Activated T-cell treated with anti-CD3 and anti-CD28 coated beads, Interleukin-2, amount 50 U/mL, for 72 hours (primary cell): ENCODE measurements at places on chromosomes 6 and 20.

DNA sequence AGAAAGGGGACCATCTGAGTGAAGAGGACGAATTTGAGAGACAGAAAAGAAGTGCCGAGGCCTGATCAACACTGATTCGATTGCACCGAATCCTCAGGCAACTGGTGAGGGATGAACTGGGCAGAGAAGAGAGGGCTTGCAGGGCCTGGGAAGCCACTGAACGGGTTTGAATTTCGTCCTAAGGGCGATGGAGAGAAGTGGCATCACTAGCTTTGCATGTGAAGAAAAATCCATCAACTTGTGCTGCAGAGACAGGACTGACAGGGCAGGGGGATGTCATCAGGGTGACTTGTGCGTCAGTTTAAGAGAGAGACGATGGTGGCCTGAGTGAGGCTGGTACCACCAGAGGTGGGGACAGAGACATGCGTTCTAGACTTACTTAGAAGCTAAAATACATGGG is 73.7 kb upstream of the SLC22A23 start:
- no peak for DNase-seq

- no peak for DNase-seq
Measured at GRCh38 chr20:40706977-40707582, 18.0 kb upstream of the MAFB start.

- DNase-seq: no peak
Measured at GRCh38 chr6:73264446-73264845, 1.4 kb upstream of the KHDC1 start.

- DNase-seq: no peak
Measured at GRCh38 chr20:62059401-62059800, 6.3 kb downstream of the TAF4 start.

- no peak for DNase-seq
Measured at GRCh38 chr6:168082860-168083513, 4.0 kb upstream of the FRMD1 start.

DNA sequence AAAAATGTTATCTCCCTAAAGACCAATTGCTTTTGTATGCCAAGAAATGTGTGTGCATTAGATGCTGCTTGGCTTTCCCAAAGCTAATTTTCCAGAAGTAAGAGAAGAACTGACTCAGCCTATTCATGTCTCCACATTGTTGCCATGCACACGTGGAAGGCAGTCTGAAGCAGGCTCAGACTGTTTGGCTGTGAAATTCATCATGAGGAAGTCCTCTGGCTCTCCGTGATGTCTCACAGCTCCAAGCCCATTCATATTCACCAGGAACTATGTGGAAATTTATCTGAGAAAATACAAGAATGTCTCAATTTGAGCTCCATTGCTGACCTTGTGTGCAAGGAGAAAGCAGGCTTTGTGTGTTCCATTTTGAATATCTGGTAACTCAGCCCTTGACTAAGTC is 1022.2 kb upstream of the GJE1 start:
- no peak for DNase-seq

DNA sequence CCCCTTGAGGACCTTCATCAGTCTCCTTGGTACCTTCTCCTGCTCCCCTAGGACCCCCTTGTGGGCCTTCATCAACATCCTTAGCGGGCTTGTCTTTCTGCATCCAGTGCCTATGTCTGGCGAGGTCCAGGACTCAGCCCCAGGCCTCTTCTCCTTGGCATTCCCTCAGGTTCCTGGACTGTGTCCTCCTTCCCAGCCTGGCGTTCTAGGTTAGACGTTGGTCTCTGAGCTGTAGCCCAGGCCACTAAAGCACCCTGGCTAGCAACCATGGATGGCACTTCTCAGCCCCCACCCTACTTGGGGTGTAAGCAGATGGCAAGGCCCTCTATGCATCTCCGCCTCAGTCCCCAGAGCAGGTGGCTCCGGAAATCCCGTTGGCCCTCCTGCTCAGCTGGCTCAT is 51.5 kb upstream of the NNAT start:
- no peak for DNase-seq

- no peak for DNase-seq
Measured at GRCh38 chr20:47754388-47754715, 30.9 kb downstream of the SULF2 start.

- DNase-seq: no peak
Measured at GRCh38 chr6:28280595-28281287, 631 bp upstream of the PGBD1 start.

- DNase-seq: no peak
Measured at GRCh38 chr6:71507183-71507582, 218.6 kb downstream of the OGFRL1 start.

GRCh38 chr6:43455531-43456428 is at the start of gene DLK2:
Gene DLK2, minus strand, starts transcription at chr6:43455548. Its CDS starts 723 bp downstream, at chr6:43454825.
- peak; percentile 55 for DNase-seq

DNA sequence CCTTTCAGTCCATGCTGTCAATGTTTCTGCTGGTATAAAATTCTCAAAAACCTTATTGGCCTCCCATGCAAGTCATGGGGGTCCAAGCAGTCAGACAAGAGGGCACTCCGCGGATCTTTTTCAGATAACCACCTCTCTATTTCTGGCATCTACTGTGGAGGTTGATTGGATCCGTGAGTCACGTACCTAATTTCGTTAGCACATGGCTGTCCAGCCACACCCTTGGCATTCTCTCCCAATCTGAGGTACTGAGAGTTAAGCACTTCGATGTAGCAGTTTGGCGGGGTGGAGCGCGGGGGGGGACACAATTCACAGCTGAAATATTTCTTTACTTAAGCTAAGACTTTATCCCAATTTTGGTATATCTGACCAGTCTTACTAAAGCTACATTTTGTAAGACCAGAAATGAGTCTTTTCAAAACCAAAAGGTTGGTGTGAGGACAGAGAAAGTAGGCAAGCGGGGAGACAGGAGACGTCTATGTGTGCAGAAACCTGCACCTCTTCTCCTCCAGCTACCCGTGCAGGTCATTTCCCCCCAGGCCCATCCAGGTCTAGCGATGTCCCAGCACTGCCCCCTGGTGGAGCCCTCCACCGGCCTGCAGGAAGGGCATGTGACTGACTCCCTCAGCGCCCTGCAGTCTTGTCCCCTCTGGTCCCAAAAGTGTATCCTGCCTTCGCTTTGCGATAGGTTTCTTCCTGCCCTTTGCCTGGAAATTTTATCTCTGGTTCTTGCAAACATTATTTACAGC is 113.1 kb downstream of the ADAT2 start:
- DNase-seq: peak; percentile 52

DNA sequence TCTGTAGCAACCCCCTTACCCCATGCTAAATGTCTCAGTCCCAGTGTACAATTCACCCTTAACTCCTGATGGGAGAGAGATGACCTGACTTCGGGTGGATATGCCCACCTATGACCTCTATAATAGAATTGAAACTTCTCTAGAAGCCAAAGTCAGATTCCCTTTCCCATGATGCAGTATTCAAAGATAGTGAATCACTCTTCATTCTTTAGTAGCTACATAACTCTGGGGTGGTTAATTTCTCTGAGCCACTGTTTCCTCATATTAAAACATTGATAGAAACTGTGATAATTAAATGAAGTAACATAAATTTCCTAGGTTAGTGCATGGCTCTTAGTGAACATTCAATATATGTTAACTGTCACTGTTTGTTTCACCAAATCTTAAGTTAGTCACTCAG is 500.4 kb downstream of the COL12A1 start:
- no peak for DNase-seq

DNA sequence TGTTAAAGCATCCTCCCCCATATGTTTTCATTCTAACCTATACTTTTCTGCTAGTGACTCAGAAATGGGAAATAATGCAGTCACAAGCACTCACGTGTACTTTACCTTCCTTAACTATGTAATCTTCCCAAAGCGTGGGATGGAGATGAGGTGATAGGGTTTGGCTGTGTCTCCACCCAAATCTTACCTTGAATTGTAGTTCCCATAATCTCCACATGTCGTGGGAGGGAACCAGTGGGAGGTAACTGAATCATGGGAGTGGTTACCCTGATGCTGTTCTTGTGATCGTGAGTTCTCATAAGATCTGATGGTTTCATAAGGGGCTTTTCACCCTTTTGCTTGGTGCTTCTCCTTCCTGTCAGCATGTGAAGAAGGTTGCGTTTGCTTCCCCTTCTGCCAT is 35.4 kb downstream of the AGPAT4 start:
- no peak for DNase-seq

DNA sequence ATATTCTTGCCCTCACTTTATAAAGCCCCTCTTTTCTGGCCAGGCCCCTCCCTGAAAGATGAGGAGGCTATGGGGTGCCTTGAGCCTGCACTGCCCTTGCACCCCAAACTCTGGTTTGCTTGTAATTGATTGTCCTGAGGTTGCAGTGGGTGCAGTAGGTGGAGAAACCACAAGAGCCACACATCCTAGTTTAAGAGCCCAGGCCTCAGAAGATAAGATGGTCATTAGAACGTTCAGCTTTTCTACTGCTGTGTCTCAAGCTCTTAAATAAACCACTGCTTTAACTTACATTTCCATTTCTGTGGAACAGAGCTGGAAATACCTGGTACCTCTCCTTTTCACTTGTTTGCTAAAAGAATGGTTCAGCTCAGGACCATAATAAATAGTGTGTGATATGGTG is 9.0 kb downstream of the MRAP2 start:
- DNase-seq: no peak

GRCh38 chr20:6471871-6472270 is 295.6 kb upstream of the BMP2 start:
- no peak for DNase-seq

DNA sequence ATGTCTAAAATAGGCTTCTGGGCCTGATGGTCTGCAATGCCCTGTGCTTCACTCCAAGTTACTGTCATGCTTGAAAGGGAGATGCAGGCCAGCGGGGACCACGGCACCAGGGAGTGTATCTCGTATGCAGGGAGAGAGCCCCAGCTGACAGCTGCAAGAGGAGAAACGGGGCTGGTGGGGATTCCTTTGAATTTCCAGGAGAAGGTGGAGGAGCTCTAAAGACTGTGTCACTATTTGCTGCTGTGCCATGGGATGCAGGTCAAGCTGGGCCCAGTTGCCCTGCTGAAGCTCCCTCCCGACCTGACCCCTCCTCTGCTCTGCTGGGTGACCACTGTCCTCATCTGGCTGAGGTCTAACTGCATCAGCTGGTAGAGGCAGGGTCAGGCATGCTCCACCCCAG is 989 bp downstream of the CST1 start:
- DNase-seq: no peak

GRCh38 chr6:104400844-104401243 is 458.9 kb downstream of the HACE1 start:
- DNase-seq: no peak

GRCh38 chr6:149056777-149057463 is 260.6 kb upstream of the TAB2 start:
- no peak for DNase-seq

GRCh38 chr20:50393242-50393641 is 116.9 kb upstream of the PTPN1 start:
- no peak for DNase-seq

GRCh38 chr6:126038234-126038633 is 51.9 kb downstream of the TRMT11 start:
- DNase-seq: no peak

DNA sequence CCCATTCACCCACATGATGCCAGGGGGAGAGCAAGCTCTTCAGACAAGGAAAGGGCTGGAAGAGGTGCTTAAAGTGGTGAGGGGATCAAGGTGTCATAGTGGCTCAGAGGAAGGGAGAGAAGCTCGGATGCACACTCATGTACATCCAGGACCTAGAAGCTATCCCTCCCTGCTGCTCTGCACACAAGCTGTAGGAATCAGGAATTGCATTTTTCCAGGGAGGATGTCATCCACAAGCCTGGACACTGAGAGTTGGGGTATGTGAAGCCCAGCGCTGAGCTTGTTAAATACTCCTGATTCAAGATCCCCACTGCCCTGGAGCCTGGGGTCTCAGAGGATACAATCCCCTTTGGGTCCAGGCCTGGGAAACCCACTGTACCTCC is 85.8 kb upstream of the CCDC167 start:
- DNase-seq: no peak

DNA sequence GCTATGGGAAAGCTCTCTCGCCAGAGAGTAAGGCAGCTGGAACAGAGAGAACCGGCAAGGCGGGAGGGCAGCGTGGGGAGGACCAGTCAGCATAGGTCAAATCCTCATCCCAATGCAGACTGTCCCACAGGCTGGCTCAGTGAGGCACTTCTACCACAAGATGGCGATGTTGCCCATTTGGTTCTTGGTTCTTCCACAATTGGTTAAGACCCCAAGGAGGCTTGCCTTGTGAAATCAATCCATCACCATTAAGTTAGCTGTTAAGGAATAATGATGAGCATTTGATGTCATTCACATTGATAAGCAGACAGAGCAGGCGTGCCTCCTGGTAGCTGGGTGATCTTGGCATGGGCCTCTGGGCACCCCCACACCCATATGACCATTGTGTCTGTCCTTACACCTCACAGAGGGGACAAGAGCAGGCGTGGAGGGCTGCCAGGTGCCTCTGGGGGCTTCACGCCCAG is 2.4 kb downstream of the CSTL1 start:
- DNase-seq: peak; percentile 67

DNA sequence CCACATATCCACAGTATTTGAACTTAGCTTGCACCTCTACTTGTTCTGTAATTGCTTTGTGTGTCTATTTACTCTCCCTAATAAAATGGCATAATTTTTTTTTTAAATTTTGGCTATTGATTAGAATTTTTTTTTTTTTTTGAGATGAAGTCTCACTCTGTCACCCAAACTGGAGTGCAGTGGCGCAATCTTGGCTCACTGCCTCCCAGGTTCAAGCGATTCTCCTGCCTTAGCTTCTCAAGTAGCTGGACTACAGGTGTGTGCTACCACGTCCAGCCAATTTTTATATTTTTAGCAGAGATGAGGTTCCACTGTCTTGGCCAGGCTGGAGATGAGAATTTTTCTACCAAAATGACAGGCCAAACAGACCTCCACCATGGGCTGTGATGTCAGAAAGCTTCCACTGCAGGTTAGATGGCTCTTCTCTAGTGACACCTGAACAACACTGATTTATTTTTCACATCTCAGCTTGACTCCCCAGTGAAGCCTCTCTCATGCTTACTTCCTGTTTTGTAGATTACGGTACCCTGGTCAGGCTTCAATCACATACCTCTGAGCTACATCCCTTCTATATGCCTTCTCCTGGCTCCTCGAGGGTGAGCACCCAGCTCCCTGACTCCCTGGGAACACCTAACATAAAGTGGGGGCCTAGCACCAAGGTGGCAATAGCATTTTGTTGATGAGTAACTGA is 112.8 kb downstream of the ARHGAP18 start:
- no peak for DNase-seq

GRCh38 chr6:37860226-37860839 is 40.8 kb downstream of the ZFAND3 start:
- peak; percentile 12 for DNase-seq

DNA sequence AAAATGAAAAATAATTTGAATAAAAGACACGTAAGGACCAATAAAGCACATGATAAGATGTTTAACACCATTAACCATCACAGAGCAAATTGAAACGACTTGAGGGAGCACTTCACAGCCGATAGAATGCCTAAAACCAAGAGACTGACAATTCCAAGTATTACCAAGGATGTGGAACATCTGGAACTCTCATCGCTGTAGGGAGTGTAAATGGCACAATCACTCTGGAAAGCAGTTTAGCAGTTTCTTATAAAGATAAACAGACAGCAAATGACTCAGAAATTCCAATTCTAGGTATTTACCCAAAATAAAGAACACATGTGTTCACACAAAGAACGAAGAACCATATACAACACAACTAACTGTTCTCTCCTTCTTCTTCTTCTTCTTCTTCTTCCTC is 8.5 kb upstream of the UBD start:
- no peak for DNase-seq

GRCh38 chr20:63006540-63007359 is at the start of gene BHLHE23:
Gene BHLHE23, minus strand, starts transcription at chr20:63006964. Its CDS starts 190 bp downstream, at chr20:63006774.
- peak; percentile 20 for DNase-seq

GRCh38 chr6:167831281-167831828 is 4.6 kb downstream of the AFDN start:
- DNase-seq: no peak
